ENCODE measurements at places on chromosomes 11 and 22. TPM values are rescaled to one million over a fixed set of nuclear protein-coding genes. Genes with fewer than 3 reads are reported as not detected.

GRCh38 chr11:123363556-123363955, 66.5 kb upstream of the GRAMD1B start:
- no peak for DNase-seq

- no peak for DNase-seq
Measured at GRCh38 chr22:29528144-29528543, 25.4 kb downstream of the THOC5 start.

The SPON1 gene
- 1.0 TPM for total RNA-seq

DNA sequence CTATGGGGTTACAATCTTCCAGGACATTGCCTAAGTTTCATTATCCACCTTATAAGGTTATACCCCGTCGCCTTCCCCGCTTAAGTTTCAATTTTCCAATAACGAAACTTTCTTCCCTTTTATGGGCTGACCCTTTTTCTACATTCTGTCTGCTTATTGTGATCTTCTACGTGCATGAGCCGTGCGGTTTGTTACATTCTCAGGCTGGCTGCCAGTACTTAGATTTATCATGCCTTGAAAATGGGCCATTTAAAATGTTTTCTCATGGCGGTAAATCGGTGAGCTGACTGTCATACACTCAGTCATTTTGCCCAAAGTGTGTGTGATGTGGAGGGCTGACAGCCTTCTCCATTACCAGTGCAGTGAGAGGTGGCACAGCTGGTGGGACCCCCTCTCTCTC, 23.3 kb downstream of the DGCR6L start:
- DNase-seq: no peak

- DNase-seq: no peak
Measured at GRCh38 chr11:113470233-113470632, 5.0 kb downstream of the DRD2 start.

DNA sequence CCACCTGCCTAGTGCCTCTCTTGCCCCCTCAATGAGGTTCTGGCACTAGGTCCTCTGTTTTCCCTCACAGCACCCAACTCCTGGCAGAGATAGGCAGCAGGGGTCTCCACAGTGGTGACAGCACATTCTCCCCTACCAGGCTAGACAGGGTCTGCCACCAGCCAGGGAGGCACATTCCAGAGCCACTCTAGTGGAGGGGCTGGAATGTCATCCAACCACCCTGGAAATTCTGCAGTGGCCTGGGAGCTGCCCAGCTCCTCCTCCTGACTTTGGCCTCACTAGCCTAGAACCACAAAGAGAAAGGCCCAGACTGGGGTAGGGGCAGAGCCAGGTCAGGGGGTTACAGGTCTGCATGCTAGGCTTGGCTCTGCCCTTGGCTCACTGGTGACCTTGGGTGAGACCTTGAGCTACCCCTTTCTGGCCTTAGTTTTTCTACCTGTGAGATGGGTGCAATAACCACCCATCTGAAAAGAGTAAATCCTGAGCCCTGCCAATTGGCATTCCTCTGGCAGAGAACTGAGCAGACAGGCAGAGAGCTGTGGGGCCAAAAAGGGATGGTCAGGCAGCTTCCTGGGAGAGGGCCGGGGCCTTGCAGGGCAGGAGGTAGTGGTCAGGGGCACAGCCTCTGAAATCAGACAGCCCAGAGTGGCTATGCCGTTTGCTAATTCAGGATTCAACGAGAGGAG, 7.1 kb downstream of the P2RY2 start:
- no peak for DNase-seq

The SCN2B gene
- not detected for total RNA-seq

The PGA5 gene
- total RNA-seq: not detected

- peak; percentile 36 for DNase-seq
Measured at GRCh38 chr11:61756452-61757212, 4.2 kb downstream of the MYRF start.

- peak; percentile 18 for DNase-seq
Measured at GRCh38 chr22:44172370-44173108, 8.2 kb upstream of the PARVG start.

The ACRV1 gene
- total RNA-seq: not detected

- DNase-seq: no peak
Measured at GRCh38 chr11:94593030-94593429, 25.9 kb downstream of the PIWIL4 start.

GRCh38 chr11:34783816-34784317, 132.3 kb downstream of the APIP start:
- no peak for DNase-seq

DNA sequence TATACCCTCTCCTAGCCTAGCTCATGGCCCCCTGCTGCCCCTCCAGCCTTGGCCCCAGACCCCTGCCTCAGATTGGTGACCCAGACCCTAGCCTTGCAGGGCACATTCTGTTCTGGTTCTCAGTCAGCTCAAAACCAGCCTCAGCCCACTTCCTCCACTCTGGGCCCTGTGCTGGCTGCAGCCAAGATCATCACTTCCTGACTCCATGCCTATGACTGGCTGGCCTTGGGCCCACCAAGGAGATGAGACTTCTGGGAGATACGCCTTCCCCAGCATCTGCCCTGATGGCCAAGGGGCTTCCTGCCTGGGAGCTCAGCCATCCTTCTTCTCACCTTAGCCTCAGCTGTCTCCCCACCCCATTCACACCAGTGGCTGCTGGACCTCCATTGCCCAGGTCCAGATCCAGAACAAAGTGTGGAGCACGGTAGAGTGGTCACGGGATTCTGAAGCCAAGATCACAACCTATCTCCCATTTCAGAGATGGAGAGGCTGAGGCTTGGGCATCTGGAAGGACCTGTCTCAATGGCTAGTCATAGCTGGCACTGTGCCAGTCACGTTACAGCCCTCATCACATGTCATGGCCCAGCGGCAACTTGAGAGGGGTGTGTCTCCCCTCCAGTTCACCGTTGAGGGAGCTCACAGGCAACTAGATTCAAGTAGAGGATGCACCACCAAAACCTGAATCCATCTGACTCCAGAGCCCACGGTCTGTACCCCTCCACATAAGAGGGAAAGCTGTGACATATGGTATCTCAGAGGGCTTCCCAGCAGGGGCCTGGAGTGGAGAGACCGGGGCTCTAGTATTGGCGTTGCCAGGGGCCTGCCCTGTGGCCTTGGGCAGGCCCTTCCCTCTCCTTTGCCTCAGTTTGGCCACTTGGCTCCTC, 43.0 kb upstream of the KLHL35 start:
- DNase-seq: peak; percentile 43

The OVOL1 gene
- total RNA-seq: 0.42 TPM

GRCh38 chr11:93734427-93735222, 6.7 kb downstream of the TAF1D start:
- no peak for DNase-seq

The DERL3 gene
- 5.9 TPM for total RNA-seq

DNA sequence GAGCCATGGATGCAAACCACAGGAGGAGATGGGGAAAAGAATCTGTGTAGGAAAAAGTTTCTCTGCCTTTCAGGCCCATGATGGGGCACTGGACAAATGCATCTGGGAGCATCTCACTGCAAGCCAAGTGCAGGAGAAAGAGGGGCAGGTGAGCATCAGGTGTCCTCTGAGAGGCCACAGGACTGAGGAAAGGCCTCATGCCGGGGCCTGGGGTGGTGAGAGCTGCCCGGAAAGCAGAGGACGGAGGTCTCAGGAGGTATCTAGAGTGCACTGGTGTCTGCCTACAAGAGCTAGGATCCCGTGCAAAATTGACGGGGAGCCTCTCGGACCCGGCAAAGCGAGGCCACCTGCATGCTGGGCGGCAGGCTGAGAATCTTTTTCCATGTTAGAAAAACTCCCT, 73.9 kb downstream of the CTTN start:
- no peak for DNase-seq

DNA sequence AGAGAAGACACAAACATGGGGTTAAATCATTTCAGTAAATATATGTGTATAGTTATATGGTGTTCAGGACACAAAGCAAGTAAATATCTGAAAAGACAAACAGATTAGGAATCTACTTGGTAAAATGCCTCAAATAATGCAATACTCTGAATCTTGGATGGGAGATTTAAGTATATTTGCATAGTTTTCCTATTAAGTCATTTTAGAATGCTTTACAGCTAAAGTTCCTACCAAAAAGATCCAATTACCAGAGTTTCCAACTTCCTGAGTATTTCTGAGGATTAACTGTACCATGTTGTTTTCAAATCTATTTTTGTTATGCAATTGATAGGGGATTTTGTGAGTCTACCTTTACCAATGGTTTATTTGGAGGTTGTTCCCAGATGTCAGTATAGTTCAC, 424.4 kb upstream of the CCDC179 start:
- DNase-seq: no peak

DNA sequence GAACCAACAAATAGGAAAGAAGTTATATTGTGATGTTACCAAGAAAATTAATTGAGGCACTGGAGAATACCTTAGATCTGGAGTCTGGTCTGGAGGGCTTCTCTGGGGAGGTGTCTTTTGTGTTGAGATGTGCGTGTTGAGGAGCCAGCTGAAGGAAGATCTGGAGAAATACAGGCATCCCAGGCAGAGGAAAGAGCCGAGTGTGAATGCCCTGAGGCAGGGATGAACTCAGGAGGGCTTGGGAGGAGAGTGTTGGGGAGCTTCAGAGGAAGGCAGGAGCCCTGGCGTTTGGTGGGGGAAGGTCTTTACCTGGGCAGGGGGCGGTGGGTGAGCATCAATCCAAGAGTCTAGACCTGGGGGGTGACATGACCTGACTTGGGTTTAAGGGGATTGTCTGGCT, 13.1 kb downstream of the SYNGR1 start:
- DNase-seq: no peak

GRCh38 chr11:45563810-45564209, 101.6 kb downstream of the CHST1 start:
- DNase-seq: no peak

The KRTAP5-10 gene
- total RNA-seq: not detected

GRCh38 chr11:63763496-63764339, 4.9 kb downstream of the ZFTA start:
- DNase-seq: no peak

The OR52N4 gene
- 0.40 TPM for total RNA-seq

The ABCC8 gene
- total RNA-seq: not detected

DNA sequence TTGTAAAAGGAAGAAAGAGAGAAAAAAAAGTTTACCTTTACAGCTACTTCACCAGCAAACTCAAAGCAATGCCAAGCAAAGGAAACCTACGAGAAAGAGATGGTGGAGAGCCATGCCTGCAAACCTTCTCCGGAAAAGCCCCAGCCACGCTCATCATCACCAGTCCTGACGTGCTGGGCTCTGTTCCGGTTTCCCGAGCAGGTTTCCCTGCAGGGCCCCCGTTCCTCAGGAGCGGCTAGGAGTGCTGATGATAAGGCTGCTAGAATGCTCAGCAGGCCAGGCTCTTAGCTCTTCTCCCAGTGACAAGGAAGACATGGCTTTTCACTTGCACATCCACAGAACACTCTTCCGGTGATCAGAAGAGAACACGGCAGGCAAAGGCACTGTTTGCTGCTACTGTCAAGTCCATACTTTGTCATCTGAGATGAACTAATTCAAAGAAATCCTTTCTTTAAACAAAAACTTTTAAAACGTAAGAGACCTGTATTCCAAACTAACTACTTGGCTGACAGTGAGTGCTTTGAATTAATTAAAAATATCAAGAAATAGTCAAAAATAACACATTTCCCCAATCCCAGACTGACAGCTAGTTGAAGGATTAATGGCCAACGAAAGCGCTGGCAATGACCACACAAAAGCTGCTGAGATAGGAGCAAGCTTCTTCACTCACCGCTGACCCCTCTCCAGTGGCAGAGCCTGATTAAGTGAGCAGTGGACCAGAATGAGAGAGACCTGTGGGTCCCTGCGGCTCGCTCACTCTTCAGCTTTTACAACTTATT, 35.8 kb downstream of the DUSP8 start:
- DNase-seq: no peak

The MMP11 gene
- 0.64 TPM for total RNA-seq

DNA sequence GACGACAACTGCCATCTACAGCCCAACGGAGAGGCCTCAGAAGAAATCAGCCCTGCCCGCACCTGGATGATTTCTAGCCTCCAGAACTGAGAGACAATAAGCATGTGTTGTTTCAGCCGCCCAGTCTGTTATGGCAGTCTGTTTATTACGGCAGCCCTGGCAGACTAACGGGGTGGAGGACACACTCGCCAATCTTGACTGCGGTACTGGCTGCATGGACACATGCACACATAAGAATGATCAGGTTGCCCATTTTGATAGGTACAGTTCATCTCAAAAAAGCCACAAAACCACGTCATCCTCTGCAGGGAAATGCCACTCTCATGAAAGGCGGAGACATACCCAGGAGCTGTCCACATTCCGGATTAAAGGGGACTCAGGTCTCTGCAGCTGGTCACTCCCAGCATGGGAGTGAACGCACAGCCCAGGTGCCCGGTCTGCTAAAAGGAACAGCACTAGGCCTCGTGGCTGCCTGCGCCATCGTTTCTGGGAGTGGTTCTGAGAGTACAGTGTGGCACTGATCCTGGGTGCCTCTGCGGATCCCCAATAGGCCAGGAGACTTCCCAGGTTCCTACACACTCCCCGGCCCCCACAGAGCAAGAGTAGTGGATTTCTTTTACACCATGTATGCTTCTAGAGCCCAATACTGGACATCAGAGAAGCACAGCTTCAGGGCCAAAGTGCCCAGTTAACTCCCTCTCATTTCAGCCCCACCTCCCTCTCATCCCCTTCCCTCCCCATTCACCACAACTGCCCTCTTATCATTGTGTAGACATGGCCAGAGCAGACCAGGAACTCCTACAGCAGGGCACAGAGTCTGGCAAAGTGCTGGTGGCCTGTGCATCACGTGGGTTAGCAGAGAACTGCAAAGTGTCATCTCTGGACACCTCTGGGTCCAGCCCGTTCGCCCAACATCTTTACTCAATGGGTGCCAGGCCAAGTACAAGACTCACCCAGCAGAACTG, 11.7 kb upstream of the COMT start:
- no peak for DNase-seq

DNA sequence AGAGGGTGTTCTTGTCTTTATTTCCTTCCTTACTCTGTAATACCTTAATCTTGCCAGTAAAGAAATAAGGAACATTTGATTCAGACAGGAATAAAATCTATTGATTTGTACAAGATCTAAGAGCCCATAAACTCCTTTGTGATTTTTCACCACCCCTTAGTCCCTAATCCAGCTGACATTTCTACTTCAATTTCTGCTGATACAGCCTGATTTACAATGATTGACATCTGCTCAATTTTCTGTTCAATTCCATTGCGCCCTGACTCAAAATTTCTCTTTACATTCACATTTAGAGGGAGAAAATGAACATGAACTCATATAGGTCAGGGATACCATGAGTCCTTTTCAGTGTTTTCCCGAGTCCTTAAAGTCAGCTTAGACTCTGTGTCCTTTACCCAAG, 27.2 kb upstream of the TMEM123 start:
- DNase-seq: no peak

- no peak for DNase-seq
Measured at GRCh38 chr11:48031602-48032001, 51.2 kb downstream of the PTPRJ start.

DNA sequence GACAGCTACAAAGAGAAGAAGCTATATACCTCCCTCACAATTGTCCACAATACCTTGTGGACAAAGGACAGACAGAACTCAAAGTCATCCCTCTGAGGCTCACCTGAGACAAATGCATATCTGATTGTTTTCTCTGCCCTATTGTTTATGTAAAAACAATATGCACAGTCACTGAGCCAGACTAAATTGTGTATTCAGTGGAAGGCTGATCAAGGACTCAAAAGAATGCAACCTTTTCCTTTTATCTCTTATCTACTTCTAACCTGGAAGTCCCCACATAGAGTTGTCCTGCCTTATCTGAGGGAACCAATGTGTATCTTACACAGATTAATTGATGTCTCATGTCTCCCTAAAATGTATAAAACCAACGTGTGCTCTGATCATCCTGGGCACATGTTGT, 13.9 kb upstream of the MED17 start:
- no peak for DNase-seq

- DNase-seq: no peak
Measured at GRCh38 chr11:94780432-94780831, 12.3 kb downstream of the AMOTL1 start.

GRCh38 chr11:35157814-35158700, 19.1 kb downstream of the CD44 start:
- no peak for DNase-seq

Data from activated naive CD8-positive, alpha-beta T cell treated with anti-CD3 and anti-CD28 coated beads for 36 hours (primary cell).